ENCODE measurements at places on chromosomes 13 and 19.
A peak's percentile ranks its signal among the peaks of the same experiment; 100 is the strongest.

DNA sequence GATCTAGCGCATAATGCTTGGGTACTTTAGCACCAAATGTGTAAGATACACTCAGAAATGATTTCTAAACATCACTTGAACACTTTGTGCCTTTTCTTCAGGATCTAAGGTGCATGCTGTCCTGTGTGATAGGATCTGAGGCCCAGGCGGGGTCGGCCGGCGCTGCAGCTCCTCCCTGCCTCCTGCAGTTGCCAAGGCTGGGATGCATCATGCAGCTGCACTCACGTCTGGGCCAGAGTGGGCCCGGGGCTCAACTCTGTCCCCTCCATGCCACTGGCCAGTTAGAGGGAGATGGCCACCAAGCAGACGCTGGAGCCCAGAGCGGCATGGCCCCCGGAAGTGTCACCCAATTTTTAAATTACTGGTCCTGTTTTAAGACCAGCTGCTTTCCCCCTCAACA is 29.3 kb upstream of the CD33 start:
- no peak for DNase-seq

GRCh38 chr19:58034477-58034793 is 610 bp downstream of the ZSCAN1 start:
- no peak for DNase-seq

- no peak for DNase-seq
Observed at GRCh38 chr19:41697198-41697855, 9.3 kb upstream of the CEACAM7 start.

DNA sequence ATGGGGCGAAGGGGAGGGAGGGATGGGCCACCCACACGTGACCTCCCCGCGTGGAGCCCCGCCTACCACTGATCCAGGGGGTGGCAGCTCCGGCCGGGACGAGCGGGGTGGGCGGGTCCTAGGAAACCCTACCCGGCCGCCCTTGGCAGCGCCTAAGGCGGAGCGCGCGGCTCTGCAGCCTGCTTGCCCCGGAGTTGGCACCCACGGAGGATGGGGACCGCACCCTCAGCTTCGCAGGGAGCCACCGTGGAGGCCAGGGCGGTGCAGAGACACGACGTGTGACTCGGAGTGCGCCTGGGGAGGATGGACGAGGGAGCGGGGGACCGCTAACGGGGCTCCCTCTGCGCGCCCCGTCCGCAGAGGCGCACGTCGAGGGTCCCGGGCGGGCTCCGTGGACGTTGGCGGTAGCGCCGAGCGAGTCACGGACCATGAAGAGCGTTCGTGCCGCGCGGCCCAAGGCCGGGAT is at the start of gene RGS9BP:
TSS of gene RGS9BP (plus strand) at position 129 of the 466 bp plus-strand sequence. CDS start 416 bp downstream, outside the sequence.
- peak; percentile 88 for DNase-seq

- DNase-seq, result no peak
Observed at GRCh38 chr19:6236310-6237291, 43.2 kb downstream of the MLLT1 start.

DNA sequence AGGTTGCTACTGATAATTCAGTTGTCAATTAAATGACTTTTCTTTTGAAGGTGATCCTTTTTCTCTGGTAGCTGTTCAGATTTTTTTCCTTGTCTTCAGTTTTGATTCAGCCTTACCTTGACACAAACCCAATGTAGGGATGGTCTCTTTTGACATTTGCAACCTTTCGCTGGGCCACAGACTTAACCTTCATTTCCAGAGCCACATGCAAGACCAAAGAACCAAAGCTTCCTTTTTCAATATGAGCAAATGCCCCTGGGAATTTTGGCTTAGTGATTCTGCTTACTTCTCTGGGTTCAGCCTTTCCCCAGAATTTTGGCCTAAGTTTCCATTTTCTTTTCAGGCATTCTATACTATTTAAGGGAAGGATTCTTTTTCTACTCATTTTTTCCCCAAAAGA is 19.6 kb downstream of the SIGLEC5 start:
- DNase-seq, result no peak

DNA sequence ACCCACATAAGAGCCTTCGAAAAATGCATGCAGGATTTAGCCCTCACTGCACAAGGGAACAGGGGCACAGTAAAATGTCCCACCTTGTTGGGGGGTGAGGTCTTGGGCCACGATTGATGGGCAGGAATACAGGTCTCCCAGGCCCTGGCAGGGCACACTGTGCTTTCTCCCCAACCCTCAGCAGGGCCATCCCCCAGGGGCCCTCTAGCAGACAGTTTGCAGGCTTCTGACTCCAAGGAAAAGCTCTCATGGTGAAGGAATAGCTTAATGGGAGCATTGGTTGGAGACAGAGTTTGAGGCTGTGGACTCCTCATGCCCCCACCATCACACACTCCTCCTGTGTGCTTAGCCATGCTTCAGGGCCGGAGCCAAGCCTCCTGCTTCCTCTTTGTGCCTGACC is 484.6 kb downstream of the ZNF536 start:
- DNase-seq, result no peak

DNA sequence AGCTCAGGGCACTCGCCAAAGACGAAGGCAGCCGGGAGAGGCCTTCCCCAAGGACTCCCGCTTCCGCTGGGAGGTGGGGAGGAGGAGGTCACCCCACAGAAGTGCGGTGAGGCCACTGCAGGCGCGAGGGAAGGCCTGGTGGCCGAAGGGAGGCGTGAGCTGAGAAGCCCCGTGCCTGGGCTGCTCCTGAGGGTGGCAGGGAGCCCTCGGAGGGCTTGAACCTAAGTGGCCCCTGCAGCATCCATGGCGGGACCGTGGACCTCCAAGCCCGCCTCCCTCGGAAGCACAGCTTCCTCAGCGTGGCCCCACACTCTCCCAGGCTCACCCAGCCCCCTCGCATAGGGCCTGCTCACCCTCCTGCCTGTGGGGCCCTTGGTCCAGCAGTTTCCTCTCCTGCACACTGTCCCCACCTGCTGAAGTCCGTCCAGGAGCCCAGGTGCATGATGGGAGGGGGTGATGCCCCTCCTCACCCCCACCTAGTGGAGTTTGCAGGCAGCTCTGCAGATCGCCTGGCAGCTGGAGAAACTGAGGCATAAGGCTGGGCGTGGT is 25.9 kb downstream of the EFNA2 start:
- DNase-seq, result no peak

DNA sequence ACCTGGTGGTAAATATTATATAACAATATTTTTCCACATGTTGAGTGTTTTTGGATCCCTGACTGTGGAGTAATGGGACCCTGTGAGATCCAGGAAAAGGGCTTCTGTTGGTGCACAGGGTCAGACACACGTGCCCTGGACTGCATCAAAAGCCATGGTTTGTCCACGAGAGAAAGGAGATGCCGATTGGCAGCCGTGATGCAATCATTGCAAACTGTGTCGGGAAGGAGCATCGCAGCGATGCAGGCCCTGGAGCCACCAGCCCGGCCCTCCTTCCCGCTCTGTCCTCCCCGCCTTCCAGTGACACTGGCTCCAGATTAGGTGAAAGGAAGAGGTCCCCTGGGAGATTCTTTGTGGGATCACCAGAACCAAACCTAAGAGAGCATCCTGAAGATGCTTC is 9.1 kb downstream of the COL4A2 start:
- no peak for DNase-seq

GRCh38 chr13:112818040-112818697 is 128.3 kb downstream of the ATP11A start:
- no peak for DNase-seq

DNA sequence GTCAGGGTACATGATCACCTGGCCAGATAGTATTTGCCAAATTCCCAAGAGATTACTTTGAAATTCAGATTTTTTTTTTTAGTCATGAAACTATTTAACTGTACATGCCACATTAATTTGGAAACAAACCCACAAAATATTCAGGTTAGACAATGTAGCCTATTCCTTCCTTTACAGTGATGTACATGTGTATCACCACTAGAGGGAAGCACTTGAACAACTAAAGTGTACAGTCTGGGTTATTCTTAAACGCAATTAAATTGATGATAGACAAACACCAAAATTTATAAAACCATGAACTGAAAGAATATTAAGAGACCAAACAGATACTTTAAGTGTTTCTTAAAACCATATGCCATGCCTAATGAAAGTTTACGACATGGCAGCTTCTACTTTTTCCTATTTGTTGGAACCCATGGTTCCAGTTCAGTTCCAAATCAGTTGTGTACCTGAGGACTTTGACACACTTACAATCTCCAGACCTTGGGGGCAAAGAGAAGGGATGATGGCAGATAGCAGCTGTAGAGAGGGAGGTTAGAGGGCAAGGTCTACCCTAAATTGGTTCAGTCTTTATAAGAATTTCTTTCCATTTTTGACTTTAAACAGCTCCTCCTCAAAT is 52.8 kb downstream of the TNFSF13B start:
- DNase-seq, result peak; percentile 44

GRCh38 chr13:113660066-113660465 is 2.1 kb upstream of the ATP4B start:
- DNase-seq, result no peak

DNA sequence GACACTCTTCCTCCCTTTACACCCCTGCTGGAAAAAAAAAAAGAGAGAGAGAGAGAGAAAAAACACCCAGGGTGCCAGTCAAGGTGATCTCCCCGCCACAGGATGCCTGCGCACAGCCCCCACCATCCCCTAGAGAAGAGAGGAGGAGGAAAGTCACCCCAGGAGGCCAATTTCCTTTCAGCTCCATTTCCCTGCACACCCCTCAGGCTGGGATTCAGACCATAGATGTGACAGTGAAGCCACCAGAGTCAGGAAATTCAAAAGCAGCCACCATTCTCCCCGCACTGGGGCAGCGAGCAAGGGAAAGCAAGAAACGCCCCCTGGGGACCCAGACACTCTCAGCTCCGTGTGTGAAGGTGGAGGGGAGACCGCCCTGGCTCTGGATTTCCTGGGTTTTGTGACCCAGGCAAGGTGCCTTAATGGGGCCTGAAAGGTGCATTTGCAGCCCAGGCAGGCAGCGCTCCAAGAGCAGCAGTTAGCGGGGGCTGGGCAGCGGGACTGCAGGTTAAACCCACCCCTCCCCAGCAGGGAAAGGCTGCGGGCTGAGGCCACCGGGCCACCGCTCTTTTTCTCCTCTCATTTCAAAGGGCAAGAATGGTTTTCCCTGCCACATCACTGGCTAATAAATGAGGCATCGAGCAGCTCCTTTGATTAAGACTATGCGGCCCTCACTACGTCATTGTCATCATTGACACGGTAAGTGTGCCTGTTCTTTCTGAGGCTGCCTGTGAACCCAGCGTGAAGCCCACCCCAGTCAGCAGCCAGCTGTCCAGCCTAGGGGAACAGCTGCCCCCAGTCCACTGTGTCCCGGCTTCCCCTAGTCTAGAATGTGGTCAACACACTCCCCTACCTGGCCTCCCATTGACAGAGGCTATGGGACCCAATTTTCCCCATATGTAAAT is 83.8 kb upstream of the TM9SF2 start:
- DNase-seq, result no peak

- DNase-seq, result no peak
Observed at GRCh38 chr13:111664696-111665095, 344.3 kb downstream of the TEX29 start.

DNA sequence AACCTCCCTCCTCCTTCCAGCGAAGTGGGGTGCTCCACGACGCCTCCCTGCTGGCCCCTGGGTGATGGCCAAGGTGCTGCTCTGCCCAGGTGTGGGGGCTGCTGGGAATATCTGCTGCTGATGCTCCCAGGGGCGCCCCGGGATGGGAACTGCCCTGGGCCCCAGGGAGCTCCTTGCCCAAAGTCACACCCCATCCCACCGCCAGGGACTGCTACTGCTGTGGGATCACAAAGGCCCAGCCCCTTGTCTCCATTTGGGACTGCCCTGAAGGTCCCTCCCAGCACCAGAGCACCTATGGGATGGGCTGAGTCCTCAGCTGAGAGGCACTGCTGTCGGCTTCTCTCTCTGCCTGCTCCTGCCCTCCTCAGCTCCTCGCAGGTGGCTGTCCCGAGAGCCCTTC is 19.0 kb downstream of the CHST8 start:
- DNase-seq, result no peak

GRCh38 chr19:24054044-24054935 is 32.7 kb upstream of the ZNF254 start:
- DNase-seq, result peak; percentile 65

- DNase-seq, result no peak
Observed at GRCh38 chr19:608155-609003, 18.7 kb downstream of the HCN2 start.

DNA sequence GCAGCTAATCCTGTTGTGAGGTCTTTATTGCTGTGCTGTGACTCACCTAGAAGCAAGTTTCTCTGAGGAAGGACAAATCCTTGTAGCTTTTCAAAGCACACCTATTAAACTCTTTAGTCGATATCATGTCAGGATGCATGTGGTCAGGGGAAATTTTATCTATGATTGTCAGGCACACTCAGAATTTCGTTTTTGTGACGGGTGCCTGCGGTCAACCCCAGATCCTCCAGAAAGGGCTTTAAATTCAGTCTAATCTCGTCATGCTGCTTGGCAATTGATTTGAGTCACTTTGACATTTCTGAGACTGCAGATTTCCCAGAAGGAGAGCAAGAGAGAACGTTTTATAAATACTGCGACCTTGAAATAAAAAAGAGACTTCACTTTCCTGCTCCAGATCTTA is 316.9 kb downstream of the FGF9 start:
- DNase-seq, result peak; percentile 8

- DNase-seq, result no peak
Observed at GRCh38 chr19:44876930-44877535, 14.0 kb upstream of the TOMM40 start.

DNA sequence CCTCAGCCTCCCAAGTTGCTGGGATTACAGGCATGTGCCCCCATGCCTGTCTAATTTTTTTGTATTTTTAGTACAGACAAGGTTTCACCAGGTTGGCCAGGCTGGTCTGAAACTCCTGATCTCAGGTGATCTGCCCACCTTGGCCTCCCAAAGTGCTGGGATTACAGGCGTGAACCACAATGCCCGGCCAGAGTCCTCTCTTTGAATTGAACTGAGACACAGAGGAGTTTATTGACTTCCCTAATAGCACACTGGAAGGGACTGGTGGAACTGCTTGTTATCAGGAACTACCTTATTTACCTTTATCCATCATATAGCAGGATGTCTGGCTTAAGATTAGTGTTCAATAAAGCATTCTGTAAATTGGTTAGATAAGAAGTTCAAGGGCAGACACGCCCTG is 613.8 kb downstream of the EFNB2 start:
- no peak for DNase-seq

Measured in AG08395 (cell line).